ENCODE measurements at places on chromosomes 1 and 21.

DNA sequence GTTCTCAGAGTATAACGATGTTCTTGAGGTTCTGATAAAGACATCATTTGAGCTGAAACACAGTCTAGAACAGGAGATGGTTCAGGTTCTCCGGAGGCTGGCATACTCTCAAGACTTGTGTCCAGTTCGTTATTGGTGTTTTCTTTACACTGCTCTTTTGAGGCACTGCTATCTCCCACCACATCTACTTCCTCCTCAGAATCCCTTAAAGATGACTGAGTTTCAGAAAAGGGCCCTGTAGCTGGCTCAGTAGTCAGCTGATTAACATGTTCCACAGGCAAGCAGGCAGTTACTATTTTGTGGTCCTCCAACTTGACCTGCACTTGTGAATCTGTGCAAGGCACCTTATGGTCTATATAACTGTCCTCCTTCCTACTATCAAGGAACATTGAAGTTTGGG, 50.2 kb downstream of the ZZZ3 start:
- no peak for DNase-seq

DNA sequence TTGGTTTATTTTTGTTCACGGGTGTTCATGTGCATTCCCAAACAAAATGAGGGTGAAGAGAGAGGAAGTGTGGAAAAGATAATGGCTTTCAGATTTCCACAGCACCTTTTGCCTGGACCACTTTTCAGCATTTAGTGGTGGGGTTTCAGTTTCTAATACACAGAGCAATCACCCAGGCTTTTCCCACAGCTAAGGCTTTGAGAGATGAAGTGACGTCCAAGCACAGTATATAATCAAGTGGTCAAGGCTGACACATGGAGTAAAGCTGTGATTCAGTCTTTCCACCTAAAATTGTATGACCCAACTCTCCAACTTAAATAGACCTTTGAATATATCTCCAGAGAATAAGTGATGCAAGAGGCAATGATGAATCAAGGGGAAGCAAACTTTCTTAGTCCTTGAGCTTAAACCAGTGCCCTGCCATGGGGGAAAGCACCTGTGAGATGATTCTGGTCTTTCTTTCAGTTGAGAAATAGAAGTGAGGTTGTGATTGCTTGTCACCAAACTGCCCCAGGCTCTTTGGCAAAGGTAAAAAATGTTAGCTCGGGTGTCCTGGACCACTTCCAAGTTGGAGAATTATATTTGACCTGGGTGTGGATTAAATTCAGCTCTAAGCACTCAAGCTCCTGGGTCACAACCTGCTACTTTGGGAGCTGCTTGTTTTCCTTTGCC, 2.4 kb upstream of the PIK3R3 start:
- DNase-seq: no peak

DNA sequence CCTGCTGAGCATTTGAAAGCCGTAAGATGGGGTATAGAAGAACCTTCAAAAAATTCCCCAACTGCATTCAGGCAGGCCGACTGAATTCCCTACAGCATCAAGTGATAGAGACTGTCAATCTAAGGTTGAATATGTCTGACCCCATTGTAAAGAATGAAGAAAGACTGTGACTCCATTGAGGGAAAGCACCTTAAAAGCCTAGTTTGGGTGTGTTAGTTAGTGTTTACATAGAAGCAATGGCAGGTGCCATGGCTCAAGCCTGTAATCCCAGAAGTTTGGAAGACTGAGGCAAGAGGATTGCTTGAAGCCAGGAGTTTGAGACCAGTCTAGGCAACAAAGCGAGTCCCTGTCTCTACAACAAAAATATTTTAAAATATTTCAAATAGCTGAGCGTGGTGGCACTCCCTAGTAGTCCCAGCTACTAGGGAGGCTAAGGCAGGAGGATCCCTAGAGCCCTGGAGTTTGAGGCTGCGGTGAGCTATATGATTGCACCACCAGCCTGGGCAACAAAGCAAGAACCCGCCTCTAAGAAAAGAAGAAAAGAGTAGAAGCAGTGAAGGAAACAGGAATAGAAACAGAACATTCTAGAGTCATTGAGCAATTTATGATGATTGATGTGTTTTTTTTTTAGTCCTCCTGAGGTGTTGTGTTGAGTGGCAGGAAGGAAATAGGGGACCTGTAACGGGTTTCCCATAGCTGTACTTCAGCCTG, 15.4 kb downstream of the POLR3GL start:
- no peak for DNase-seq

- DNase-seq: no peak
Observed at GRCh38 chr1:53755874-53756273, 16.9 kb upstream of the GLIS1 start.

GRCh38 chr1:234324821-234325220, 48.4 kb upstream of the COA6 start:
- no peak for DNase-seq

DNA sequence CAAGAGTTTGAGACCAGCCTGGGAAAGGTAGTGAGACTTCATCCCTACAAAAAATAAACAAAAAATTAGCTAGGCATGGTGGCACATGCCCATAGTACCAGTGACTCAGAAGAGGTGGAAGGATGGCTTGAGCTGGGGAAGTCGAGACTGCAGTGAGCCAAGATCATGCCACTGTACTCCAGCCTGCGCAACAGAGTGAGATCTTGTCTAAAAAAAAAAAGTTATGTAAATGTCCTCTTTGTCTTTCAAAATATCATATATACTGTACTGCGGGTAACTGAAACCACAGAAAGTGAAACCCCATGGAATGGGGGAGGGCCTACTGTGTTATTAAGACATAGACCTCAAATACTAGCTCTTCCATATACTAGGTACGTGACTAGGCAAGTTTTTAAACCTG, 20.8 kb downstream of the ACADM start:
- no peak for DNase-seq

DNA sequence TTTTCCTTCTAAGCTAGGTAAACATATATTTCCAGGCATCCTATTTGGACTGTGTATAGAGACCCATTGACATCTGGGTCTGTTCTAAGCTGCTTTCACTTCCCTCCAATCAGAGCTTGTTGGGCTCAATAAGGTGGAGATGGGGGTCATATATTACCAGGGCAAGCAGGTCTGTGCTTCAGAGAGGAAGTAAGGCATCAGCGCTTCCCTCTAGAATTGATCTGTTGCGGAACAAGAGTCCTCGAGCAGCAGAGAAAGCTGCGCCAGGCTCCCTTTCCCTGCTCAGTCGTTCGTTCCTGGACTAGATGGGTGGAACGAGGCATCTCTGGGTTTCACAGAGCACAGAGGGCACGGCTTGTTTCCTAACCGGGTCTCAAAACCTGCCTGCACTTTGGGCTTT, 63.5 kb downstream of the DISC1 start:
- no peak for DNase-seq

DNA sequence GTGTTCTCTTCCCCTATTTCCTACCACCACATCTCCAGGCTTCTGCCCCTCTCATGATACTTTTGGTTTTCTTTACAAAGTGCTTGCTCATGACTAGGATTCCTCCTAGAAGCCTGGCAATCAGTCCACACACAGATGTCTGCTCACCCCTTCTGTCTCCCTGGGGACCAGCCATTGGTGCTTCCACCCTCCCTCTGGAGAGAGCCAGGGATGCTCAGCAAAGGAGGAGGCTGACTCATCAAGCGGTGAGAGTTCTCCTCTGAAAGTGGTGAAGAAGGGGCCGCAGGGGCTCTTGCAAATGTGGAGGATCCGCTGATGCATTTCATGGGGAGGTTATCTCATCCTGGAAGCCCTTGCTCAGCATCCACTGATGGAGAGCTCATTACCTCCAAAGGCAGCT, 14.5 kb downstream of the NT5C1A start:
- no peak for DNase-seq

DNA sequence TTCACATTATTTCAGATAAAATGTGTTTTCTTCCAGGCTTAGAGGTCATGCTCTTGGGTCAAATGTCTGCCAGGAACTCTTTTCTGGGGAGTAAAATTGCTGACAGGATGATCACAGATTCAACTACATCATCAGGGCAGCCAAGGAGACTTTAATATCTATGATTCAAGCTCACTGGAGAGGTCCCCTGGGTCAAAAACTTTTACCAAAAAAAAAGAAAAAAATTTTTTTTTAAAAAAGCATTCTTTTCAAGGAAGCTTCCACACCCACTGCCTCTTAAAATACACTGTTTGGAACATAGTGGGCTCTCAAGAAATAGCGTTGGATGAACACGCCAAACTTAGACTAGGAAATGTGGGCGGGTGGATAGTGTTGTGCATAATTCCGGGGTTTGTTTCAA, 81.3 kb downstream of the TIAM1 start:
- DNase-seq: no peak

Data from activated gamma-delta T cell treated with anti-CD3 and anti-CD28 coated beads, Interleukin-2, amount 50 U/mL, for 16 hours (primary cell).